Stimulated activated CD4-positive, alpha-beta T cell treated with anti-CD3 and anti-CD28 coated beads, Interleukin-1b, Interleukin-23, amount 100 ng/mL, for 1 hour (primary cell): ENCODE measurements at places on chromosomes 4 and X.

DNA sequence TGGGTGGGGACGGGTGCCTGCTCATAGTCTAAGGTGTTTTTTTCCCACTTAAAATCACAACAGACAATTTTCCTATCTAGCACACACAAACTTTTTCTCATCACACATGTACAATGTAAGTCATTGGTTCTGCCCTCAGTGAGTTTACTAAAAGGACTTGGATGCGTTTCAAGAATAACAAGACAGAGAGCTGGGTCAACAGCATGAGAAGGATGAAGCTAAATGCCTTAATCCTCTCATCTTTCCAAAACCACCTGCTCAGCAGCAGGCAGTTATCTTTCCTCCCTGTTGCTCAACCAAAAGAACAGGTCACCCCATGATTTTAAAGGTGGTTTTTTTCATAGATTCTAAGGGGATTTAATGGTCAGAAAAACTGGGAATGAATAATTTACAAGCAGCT, 40.1 kb downstream of the OFD1 start:
- no peak for DNase-seq

DNA sequence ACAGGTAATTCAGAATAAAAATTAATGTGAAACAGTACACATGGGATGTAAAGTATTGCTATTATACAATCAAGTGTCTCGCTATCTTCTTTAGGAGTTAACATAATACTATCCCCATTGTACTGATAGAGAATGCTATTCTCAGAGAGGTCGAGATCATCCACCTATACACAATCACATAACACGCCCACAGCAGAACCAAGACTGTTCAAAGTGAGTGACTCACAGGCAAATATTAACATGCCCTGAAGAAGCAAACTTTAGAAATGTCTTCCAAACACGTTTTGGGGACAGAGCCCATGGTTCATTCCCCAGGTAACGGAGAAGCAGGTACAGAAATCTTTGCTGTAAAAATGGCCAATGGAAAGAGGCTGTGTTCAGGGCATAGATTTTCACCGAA, 50.1 kb upstream of the PHKA2 start:
- DNase-seq, result no peak

DNA sequence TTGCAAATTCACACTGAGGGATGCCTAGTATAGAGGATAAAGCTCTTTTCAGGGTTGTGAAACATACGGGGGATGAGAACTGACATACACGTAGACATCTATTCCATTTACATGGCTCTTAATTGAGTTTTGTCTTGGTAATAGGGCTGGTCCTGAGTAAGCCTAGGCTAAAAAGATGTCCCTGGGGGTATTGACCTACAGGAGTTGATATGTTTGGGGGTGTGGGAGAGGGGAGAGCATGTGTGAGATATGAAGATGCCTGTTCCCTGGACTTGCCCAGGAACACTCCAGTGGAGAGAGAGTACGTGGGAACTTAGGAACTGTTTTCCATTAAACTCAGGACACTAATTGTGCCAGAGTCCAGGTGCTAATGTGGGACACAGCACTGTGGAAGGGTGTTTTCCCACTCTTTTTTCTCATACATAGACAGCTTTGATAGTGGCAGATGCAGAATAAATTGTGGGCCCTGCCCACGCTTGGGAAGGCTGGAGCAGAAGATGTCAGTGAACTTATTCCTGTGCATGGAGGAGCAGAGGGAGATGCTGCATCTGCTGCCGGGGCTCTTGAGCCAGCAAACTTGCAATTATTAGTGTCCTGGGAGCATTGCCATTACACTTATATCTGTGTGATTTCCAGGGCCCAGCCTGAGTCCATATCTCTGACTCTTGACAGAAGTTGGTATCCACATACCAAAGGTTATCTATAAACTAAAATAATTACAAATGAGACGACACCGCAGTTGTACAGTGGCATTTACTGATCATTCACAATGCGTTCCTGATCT, 20.7 kb downstream of the SYNPO2 start:
- no peak for DNase-seq

- no peak for DNase-seq
Measured at GRCh38 chr4:37338972-37339371, 94.4 kb downstream of the NWD2 start.

- DNase-seq, result no peak
Measured at GRCh38 chr4:25904748-25905082, 9.3 kb upstream of the SMIM20 start.

DNA sequence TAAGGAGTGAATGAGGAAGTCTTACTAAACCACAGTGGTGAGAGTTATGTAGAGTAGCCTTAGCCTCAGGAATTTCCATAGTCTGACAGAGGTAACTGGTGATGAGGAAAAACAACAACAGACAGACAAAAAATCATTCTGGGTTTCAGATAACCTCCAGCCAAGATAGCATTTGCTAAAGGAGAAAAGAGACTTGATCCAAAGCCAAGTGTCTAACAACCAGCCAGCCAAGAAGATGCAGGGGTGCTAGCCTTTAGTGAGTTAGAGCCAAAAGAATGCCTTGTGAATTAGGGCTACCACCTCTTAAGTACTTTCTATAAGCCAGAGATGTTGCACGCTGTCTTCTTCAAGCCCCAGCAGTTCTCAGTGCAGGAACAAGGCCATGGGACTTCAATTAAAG, 478.0 kb upstream of the CPEB2 start:
- DNase-seq, result no peak

- DNase-seq, result no peak
Measured at GRCh38 chr4:145293658-145294057, 113.3 kb upstream of the OTUD4 start.

DNA sequence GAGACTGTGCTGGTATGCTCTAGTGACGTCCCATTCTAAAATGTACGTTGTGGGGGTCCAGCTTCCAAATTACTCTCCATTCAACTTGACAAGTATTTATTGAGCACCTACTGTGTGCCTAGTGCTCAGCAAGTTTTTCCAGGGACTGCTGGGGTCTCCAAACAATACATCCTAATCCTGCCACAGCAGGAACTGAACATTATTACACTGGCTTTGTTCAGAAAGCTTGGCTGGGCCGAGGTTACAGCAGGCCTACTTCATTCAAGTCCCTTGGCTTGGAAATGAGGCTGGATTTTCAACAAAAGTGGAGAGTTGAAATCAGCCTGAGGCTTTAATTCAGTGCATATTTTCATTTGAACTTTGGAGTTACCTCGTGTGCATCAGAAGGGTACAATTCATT, 78.0 kb downstream of the GUCY2F start:
- DNase-seq, result no peak

DNA sequence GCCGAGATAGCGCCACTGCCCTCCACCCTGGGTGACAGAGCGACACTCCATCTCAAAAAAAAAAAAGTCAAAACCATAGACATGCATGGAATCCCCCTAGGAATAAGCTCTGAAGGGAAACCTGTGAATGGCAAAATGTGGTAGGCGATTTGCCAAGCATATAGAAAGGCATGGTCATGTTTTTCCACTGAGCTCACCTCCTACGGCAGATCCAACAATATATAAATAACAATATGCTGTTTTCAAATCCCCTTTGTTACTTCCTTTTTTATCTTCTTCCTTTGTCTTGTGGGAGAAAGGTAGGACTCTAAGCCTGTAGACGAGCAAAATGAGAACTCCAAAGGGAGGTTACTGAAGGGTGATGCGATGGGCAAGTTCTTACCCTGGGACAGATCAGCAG, 219.0 kb downstream of the PALLD start:
- DNase-seq, result no peak

DNA sequence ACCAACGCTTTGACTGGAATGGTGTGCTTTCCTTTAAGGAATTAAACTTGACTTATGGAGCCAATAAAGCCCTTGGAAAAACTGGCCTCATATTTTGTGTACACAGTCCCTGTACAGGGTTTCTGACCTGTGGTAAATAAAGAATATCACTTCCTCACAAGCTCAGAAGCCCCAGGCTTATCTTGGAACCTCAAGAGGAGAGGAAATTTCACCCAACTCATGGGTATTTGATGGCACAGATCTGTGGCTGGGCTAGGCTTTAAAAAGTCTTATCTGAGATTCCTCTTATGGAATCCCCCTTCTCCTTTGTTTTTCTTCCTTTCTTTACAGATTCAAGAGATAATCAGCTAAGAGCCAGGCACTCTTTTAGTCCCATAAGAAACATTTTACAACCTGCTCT, 89.3 kb upstream of the USP38 start:
- DNase-seq, result no peak

DNA sequence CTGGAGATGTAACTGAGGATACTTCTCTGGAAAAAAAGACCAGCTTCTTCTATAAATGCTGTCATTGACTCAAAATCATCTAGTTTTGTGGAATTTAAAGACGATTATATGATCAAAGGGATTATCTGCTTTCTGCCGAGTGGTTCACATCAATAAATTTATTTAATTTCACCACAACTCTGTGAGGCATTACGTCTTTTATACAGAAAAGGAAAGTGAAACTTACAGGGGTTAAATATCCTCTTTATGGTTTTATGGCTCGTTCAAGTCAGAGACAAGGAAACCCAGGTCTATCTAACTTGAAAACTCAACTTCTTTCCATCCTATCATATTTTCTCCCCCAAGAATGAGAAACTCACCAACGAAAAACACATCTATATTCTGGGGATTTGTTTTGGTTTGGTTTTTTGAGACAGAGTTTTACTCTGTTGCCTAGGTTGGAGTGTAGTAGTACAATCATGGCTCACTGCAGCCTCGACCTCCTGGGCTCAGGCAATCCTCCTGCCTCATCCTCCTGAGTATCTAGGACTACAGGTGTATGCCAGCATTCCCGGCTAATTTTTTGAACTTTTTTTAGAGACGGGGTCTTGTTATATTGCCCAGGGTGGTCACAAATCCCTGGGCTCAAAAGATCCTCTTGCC, 377.9 kb upstream of the EMCN start:
- DNase-seq, result no peak

DNA sequence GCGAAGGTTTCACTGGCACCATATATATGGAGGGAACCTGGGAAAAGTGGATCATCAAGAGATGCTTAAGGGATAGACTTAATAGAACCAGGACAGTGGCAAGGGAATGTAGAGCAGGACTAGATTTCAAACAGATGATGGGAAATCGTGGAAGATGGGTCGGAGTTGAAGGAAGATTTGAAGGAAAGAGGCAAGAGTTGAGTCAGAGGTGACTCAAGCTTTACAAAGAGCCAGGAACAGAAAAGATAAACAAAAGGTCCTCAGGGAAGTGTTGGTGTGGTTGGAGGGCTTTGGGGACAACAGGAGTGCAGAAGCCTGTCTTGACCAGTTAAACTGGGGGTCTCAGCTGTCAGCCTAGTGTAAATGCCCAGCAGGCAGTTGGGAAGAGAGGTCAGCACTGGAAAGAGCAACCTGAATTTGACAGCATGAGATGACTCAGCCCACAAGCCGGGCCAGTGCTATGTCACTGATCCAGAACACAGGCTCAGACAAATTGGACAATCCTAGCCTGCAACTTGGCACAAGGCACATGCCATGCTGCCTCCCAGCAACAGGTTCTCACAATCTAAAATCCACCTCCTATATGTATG, 230.5 kb downstream of the IDS start:
- DNase-seq, result no peak

DNA sequence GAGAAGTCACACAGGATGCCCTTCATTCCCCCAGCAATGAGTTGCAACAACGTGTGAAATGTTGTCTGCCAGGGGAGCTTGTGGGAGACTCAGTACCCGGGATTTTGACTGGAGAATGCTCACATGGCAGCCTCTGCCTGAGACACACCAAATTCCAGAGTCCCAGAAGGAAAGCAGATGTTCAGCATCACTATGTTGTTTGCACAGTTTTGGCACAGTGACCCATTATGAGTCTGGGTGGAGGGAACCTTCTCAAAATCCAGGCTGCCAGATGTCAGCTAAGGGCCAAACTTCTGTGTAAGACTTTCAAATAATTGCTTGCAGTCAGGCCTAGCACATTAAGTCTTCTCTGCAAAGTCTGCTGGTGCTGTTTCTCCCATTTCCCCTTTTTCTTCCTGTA, 1029.7 kb upstream of the TENM3 start:
- no peak for DNase-seq

DNA sequence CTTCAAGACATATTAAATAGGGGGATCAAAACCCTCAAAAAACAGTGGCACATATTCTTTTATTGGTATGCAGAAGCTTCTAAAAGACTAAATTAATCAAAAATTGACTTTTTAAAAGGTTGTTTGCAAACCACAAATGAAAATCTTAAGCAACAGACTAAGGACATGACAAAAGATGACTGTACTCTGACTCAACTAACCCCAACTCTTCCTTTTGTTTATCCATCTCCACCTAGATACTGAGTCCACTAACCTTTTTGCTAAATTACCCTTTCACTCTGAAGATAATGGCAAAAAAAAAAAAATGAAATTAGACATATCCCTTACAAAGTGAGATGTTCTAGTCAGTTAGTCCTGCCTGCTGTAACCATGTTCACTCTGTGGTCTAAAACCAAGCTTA, 91.6 kb upstream of the NLRP2B start:
- no peak for DNase-seq

- no peak for DNase-seq
Measured at GRCh38 chr4:31427691-31428090, 707.5 kb downstream of the PCDH7 start.

GRCh38 chr4:37132975-37133360, 111.6 kb upstream of the NWD2 start:
- no peak for DNase-seq

GRCh38 chr4:40245550-40245949, 48.7 kb downstream of the RHOH start:
- DNase-seq, result no peak

GRCh38 chr4:40842725-40843423, 93.1 kb downstream of the NSUN7 start:
- DNase-seq, result no peak

DNA sequence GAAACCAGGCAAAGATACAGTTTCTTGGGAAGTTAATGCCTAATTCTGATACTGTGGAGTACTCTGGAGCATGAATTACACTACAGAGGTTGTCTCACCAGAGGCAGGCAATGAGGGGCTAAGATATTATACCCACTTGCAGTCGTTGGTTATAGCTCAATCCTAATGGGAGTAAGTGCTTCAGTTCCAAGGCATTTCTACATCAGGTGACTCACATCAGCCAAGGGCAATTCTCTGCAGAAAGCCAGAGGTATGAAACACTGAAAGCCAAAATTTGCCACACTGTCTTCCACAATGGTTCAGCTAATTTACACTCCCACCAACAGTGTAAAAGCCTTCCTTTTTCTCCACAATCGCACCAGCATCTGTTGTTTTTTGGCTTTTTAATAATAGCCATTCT, 174.0 kb upstream of the IL15 start:
- DNase-seq, result no peak

GRCh38 chrX:135429429-135429828, 7.7 kb downstream of the SMIM10L2A start:
- DNase-seq, result no peak
